PC-9 (cell line): ENCODE measurements at places on chromosomes 11 and 22.

GRCh38 chr11:1371836-1372465, 17.8 kb upstream of the BRSK2 start:
- DNase-seq, result no peak

- DNase-seq, result no peak
Measured at GRCh38 chr11:68039526-68040086, 781 bp downstream of the TCIRG1 start.

GRCh38 chr11:70663815-70664214, 265.5 kb downstream of the CTTN start:
- no peak for DNase-seq

- DNase-seq, result no peak
Measured at GRCh38 chr22:28360939-28361338, 318.7 kb downstream of the TTC28 start.

DNA sequence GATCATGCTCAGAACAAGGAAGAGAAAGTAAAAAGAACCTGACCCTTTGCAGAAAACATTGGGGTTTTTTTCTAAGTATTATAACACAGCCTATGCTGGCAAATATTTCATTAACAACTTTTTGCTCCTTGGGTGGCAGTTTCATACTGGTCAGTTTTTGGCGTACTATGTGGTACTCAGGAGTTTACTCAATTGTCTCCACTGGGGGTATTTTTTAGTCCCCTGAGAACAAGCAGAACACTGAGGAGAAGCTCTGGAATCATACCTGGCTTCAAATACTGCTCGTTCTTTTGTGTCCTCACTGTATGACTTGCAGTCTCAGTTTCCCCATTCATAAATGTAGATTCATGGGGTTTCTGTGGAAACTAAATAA, 90.4 kb downstream of the SERGEF start:
- DNase-seq, result no peak

- no peak for DNase-seq
Measured at GRCh38 chr11:27347359-27348339, 15.4 kb downstream of the CCDC34 start.

GRCh38 chr22:37549704-37550059, 10.6 kb upstream of the CDC42EP1 start:
- peak; percentile 66 for DNase-seq

- no peak for DNase-seq
Measured at GRCh38 chr11:129817534-129818051, 1.9 kb downstream of the TMEM45B start.

- DNase-seq, result peak; percentile 33
Measured at GRCh38 chr11:73143126-73143838, 1.2 kb upstream of the FCHSD2 start.

DNA sequence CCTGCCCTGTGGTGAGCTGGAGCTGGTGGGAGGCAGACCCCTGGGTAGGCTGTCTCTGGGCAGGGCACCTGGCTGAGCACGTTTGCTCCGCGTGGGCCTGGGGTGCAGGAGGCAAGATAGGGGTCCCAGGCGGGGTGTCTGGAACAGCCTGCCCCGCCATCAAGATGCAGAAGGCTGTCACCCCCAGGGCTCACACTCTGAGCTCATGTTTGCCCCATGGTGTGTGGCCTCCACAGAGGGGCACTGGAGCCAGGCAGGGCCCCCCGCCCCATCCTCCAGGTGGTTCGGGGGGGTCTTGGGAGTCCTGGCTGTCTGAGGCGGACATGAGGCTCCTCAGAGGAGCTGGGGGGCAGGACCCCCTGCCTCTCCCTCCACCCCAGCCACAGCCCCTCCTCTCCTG, 28.9 kb upstream of the CARS1 start:
- DNase-seq, result no peak

GRCh38 chr11:1829039-1829820, 5.6 kb upstream of the SYT8 start:
- peak; percentile 78 for DNase-seq

DNA sequence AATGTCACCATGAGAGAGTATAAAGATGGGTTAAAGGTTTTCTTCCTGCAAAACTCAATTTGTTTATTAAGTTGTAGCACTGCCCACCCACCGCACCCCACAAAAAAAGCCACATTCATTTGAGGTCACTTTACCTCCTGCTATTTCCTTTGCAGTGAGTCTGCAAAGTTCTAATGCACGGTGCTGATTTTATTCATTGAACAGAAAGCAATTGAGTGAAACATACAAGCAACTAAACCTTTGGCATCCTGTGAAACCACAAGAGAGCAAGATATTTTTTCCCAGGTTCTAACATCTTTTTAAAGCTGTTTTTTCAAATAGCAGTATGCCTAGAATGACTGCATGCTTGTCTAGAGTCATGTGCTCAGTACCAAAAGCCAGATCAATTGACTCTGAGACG, 39.0 kb downstream of the RRAS2 start:
- no peak for DNase-seq

DNA sequence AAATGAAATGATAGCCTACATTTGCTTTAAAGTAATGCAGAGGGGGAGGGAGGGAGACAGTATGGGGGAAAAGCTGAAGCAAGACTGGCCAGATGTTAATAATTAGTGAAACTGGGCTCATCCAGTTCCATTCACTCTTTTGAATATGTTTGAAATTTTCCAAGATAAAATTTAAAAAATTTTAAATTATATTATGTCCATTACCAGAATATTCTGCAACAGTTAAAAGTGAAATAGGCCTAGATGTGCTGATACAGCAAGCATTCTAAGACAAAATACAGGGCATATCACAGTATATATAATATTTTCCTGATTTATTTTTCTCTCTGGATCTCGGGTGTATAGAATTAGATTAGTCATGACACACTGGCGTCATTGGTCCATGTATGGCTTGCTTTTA, 13.6 kb upstream of the ZNRF3 start:
- no peak for DNase-seq

- no peak for DNase-seq
Measured at GRCh38 chr11:26285608-26286007, 46.3 kb upstream of the ANO3 start.
